ENCODE measurements at places on chromosomes 11 and 22.

- peak; percentile 22 for DNase-seq
Observed at GRCh38 chr11:61516675-61517572, 8.4 kb downstream of the LRRC10B start.

GRCh38 chr11:119964136-119965025 lies 173.5 kb downstream of the TRIM29 start:
- DNase-seq = no peak

GRCh38 chr11:134331354-134332188 lies at the start of gene GLB1L2:
GLB1L2 (plus strand) TSS chr11:134331988; CDS start chr11:134332062, 74 bp downstream.
- DNase-seq = peak; percentile 68

GRCh38 chr11:61472282-61472681 lies 36.3 kb upstream of the LRRC10B start:
- no peak for DNase-seq

GRCh38 chr11:18367431-18367830 lies 26.9 kb upstream of the LDHA start:
- no peak for DNase-seq

DNA sequence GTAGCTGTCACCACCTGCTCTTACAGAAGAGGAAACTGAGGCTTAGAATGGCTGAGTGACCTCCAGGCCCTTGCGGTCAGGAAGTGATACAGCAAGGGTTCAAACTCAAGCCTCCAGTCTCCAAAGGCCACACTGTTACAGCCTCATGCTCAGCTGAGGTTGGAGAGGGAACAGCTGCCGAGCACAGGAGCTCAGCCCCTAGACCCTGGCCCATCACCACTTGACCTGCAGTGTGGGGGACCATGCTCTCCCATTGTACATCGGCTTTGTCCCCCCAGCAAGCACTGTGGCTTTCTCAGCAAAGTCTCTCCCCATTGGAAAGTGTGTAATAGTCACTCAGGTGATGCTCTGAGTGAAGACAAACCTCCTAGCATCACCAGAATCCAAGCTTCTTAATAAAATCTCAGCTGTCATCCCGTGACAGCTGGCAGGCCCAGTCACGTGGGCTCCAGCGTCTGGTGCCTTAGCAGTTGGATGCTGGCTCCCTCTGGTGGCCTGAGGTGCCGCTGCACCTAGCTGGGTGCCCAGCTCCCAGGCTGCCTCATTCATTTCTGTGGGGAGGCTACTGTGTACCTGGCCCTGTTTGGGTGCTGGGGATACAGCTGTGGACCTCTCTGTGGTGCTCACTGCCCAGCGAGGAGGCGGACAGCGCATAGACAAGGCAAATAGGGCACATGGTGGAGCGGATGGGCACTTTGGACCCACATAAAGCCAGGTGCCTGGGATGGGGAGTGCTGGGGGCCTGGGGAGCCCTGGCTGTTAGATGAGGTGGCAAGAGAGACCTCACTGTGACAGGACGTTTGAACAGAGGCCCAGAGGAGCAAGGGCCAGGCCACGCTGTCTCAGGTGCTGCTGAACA lies 19.1 kb upstream of the MYRF start:
- peak; percentile 72 for DNase-seq

GRCh38 chr22:36701965-36702621 lies 1.5 kb downstream of the CACNG2 start:
- no peak for DNase-seq

DNA sequence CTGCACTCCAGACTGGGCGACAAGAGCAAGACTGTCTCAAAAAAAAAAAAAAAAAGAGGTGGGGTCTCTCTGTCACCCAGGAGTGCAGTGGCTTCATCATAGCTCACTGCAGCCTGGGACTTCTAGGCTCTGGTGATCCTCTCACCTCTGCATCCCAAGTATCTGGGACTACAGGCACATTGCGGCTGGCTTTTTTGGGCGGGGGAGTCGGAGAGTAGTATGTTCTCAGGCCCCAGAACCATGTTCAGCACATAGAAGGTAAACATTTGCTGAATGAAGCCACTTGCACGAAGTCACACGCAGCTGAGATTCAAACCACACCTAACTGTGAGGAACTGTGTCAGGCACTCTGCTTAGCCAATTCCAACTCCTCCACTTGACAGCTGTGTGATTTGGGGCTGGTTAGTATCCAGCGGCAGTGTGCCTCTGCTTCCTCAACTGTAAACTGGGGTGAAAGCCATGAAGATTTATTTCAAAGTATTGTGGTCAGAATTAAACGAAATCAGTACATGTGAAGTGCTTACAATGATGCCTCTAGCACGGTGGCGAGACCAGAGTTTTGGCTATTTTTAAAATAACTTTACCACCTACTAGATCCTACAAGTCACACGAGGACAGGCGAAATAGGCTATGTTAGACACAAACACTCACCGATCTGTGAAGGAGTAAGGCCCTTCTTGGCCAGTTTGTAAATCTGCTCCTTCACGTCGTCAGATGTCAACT lies 789 bp downstream of the RPS13 start:
- no peak for DNase-seq

DNA sequence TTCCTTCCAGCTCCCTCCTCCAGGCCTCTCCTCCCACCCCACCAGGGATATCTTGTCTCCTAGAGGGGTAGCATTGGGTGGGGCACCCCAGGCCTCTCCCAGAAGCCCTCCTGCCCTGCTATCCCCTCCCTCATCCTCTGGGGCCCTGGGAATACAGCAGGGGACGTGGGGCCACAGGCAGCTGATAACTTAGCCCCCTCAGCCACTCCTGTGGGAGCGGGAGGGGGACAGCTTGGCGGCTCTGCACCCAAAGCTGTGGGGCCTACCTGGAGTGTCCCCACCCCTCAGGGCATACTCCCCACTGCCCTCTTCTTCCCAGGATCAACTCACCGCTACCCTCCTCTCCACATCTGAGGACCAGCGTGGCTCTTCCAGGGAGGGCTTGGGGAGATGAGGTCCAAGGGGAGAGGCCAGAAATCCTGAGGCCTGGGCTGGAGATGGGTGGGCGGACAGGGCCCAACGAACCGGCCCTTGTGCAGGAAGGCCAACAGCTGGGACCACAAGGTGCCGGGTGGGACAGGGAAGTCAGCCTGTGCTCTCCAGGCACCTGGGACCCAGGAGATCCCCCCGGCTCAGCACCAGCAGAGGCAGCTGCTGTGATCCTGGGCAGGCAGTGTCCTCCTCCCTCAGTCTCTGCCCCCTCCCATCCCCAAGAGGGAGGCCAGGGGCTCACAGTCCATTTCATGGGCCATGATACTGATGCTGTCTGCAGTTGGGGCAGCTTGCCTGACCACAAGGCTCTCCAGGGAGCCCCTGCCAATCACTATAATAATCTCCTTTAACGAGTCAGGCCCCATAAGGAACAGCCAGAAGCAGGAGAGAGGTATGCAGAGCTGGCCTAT lies 23.2 kb downstream of the NEAT1 start:
- no peak for DNase-seq

- no peak for DNase-seq
Observed at GRCh38 chr11:19243143-19243542, 2.4 kb upstream of the E2F8 start.

DNA sequence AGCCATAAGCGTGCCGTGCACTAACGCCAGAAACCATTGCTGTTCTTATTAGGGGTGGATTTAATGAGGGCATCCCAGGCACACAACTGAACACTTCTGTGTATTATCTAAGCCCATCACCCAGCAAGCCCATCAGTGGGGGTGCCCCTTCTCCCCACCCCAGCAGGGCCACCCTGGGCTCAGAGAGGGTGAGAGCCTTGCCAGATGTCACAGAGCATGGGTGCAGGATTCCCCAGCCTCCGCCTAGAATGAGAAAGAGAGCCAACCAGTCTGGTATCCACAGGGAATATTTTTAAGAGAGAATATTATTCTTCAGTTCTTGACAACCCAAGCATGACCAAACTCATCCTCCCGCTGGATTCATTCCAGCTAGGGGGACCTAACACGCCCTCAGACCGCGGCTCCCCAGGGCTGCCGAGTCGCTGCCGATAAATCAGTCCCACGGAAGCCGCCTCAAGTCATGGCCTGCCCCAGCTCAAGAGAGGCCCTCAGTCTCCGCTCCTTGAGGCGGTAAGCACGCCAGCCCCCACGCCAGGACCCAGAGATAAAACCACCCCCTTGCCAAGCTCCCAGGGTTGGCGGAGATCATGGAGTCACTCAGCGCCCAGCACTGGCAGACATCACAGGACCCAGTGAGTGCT lies 47.2 kb downstream of the MN1 start:
- no peak for DNase-seq

DNA sequence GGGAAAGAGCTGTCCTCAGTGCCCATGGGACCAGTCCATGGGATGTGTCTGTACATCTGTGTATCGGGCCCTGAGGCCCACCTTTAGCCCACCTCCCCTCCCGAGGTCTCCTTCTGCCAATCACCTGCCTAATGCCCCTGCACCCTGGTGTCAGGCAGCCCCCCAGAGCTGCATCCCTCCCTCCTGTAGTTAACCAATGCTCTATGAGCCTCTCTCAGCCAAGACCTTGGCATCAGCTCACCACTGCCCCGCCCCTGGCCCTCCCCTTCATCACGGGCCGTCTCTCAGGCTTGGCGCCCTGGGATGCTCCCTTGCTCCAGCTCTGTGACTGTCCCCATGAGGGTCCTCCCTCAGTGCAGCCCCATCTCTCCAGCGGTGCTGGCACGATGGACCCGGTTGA lies 18.5 kb downstream of the MGAT3 start:
- no peak for DNase-seq

GRCh38 chr22:22925805-22926369 lies 38.3 kb downstream of the IGLL5 start:
- DNase-seq = no peak
